GM04503 (cell line): ENCODE measurements at places on chromosomes 12 and 14.

DNA sequence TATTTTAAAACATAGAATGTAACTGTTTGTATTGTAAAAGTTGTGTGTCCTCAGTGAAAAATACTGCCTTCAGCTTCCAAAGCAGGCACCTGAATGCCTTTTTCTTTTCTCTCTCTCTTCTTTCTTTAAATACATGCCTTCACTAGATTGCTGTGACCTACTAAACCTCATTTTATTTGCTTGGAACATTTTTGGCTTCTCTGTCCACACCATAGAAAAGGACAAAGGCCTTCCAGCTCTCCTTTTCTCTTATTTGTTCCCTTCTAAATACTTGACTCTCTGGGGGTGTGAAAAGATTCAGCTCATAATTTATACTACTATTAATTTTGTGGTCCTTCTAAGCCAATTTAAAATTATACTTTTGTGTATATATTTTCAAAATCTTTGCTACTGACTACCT lies 38.4 kb downstream of the PPM1A start:
- DNase-seq: no peak

DNA sequence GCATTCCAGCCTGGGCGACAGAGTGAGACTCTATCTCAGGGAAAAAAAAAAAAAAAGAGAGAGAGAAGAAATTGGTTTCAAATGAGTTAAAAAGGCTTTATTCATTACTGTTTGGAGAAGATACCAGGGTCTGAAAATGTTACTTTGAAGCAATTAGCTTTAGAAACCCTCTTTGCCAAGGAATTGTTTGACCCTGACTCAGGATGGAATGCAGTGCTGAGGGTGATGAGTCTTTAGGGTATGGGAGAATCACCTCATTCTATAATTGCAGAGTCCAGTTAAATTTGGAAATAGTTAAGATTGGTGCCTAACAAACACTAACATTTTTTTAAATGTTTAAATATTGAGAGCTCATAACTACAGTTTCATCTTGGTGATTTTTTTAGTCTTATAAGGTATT lies 13.3 kb downstream of the RAP1B start:
- DNase-seq: peak; percentile 60

DNA sequence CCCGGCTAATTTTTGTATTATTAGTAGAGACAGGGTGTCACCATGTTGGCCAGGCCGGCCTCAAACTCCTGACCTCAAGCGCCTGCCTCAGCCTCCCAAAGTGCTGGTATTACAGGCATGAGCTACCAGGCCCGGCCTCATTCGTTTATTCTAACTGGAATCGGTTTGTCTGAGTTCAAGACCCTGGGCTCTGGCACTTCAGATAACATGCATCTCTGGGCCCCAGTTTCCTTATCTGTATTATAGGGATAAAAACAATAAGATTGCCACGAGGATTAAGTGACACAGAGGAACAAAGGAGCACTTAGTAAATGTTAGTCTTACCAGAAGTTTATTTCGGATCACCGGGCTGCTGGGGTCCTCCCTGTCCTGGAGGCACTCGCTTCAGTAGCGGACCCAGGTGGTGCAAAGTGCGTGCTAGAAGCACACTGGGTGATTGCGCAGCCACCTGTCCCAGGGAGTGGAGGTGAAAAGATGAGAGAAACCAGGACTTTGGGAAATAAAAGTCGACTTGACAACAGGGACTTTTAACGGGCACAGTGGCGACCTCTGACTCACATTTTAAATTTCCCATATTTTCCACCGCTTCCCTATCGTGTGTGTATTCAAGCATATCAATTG lies 37.5 kb downstream of the ACACB start:
- DNase-seq: no peak

DNA sequence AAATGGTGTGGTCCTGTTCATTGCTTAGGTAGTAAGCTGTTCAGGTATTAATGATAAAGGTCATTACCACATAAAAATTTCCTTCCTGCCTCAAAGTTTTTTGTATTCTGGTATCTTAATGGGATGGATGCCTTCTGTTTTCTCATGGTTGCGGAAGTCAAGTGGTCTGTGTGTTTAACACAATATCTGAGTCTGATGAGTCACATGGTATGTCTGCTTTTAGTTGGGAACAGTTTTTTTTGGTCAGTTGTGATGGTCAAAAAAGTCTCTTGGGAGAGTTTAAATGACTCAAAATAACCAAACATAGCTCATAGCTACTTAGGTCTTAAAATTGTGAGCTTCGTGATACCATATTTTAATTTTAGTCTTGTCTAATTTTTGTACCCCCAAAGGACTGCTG lies 40.7 kb downstream of the STK38L start:
- DNase-seq: peak; percentile 57

DNA sequence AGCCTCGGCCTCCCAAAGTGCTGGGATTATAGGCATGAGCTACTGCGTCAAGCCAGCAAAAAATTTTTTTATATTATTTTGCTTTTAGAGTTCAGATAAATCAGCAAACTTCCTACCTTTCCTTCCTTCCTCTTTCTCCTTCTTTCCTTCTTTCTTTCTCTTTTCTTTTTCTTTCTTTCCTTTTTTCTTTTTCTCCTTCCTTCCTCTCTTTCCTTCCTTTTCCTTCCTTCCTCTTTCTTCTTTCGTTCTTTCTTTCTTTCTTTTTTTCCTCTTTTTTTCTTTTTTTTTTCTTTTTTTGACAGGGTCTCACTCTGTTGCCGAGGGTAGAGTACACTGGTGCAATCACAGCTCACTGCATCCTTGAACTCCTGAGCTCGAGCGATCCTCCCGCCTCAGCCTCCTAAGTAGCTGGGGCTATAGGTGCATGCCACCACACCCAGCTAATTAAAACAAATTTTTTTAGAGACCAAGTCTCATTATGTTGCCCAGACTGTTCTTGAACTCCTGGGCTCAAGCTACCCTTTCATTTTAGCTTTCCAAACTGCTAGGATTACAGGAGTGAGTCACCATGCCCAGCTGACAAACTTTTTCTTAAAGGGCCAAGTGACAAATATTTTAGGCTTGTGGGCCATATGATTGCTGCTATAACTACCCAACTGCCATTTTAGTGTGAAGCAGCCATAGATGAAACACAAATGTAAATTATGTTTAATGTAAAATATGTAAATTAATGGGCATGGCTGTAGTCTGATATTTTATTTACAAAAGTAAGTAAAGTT lies 7.1 kb upstream of the WASHC4 start:
- DNase-seq: no peak

- no peak for DNase-seq
Measured at GRCh38 chr14:92885279-92886061, 37.5 kb upstream of the CHGA start.

DNA sequence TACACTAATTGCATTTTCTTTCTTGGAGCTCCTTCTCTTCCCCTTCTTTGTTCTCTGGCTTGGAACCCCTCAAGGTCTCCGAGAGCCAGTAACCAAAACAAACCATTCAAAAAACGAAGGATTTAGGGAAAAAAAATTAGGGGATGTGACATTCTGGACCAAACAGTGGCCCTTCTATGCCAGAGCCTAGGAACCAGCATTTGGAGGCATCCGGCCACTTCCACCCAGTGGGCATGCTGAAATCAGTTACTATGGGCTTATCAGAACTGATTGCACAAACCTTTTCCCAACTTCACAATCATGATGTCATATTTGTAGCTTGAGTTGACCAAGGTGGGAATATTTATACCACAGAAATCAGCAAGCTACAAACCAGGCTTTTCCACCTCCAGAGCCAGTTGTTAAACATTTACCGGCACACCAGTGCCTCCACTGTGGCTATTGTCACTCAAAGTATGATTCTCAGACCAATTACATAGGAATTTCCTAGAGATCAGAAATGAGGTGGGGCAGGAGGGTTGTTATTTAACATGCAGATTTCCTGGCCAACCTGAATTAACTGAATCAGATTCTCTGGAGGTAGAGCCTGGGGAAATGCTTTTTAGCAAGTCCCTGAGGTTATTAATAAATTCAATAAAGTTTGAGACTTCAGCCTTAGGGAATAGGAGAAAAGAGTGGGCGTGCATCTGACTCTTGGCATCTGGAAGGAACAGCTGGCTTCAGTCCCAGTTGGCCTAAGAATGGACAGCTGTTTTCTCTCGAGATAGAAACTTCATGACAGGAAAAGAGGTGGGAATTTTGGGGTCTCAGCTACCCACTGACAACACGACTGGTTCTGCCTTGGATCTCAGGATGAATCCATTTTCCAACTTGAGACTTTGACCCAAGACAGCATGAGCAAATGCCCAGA lies 273.9 kb downstream of the ZFP36L1 start:
- DNase-seq: no peak

- DNase-seq: no peak
Measured at GRCh38 chr14:27278341-27278740, 680.5 kb upstream of the NOVA1 start.

- no peak for DNase-seq
Measured at GRCh38 chr12:93460902-93461301, 6.4 kb upstream of the MRPL42 start.

DNA sequence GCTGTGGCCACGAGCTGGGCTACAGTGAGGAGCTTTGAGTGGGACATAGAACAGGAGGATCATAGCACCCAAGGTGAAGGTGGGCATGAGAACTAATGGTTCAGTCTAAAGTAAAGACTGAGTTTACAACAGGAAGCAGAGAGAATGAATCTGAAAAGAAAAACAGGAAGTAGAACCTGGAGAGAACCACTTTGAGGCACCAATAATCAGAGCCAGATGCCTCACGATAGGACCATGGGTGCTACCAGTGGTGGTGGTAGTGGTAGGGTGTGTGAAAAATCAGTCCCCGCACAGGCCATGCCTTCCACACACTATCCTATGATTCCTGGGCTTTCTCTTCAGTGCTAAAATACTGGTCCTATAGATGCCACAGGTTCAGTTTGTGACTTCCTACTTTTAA lies 293.6 kb downstream of the AKAP6 start:
- DNase-seq: no peak

DNA sequence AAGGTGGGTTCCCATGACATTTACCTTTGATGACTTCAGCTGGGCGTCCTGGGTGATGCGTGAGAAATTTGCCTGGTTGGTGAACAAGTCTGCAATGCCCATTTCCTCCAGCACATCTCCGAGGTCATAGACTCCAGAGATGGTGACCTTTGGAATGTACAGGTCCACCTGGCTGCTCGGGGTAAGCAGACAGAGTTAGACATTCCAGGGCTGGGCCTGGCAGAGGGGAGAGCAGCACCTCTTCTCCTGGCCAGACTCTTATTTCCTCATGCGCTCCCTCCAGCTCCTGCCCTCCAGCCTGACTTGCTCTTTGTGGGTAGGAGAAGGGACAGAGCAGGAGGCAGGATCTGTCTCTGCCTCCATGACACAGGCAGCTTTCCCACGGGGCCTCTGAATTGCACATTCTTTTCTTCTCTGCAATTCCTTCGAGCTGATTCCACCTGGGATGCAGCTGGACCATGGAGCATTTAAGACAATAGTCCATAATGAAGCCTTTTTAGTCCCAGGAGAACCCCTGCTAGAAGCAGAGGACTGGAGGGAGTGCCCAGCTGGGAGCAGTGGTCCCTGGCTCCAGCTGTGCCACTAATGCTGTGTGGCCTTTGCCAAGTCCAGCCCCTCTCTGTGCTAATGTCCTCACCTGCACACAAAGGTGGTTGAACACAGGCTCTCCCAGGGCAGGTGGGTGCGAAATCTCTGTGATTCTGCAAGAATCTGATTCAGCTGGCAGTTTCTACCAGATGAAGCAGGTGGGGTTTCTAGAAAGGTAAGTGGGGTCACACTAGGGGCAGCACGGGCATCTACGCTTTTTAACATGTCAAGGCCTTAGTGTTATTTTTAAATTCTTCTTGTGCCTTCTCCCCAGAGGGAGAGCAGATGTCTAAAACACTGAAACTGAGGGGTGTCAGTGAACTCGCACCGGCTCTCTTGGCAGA lies 13.2 kb upstream of the SERPINA10 start:
- no peak for DNase-seq

- DNase-seq: no peak
Measured at GRCh38 chr12:114873656-114874055, 189.7 kb upstream of the TBX3 start.

DNA sequence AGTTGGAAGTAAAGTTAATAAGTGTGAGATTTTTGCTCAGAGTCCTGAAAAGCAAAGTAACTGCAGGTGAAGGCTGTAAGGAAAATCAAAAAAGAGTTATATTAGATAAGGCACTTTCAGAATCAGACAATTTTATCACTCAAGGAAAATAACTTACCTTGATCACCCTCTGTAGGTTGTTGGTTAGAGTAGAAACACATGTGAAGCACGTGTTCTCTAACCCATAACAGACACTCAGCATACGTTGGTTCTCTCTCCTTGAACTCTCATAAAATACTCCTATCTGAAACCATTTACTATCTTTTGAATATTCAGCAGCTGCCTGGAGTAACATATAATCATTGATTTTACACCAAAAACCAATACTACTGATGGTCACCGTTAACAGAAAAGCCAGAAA lies 335.5 kb downstream of the KCNH5 start:
- DNase-seq: no peak

GRCh38 chr12:122825773-122826724 lies 9.2 kb upstream of the HIP1R start:
- no peak for DNase-seq

DNA sequence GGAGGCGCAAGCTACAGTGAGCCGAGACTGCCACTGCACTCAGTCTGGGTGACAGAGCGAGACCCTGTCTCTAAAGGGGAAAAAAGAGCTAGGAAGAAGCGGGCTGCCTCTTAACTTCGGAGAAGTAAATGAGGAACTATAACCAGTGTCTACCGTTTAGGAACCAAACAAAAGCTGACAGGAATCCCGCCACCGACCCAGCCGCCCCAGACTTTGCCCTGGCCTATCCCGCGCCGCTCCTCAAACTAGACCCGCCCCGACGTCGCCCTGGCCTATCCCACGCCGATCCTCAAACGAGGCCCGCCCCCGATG lies 568 bp upstream of the SIVA1 start:
- no peak for DNase-seq

- no peak for DNase-seq
Measured at GRCh38 chr14:35879654-35880249, 53.6 kb downstream of the BRMS1L start.

- DNase-seq: no peak
Measured at GRCh38 chr12:98352835-98353234, 162.6 kb upstream of the TMPO start.

DNA sequence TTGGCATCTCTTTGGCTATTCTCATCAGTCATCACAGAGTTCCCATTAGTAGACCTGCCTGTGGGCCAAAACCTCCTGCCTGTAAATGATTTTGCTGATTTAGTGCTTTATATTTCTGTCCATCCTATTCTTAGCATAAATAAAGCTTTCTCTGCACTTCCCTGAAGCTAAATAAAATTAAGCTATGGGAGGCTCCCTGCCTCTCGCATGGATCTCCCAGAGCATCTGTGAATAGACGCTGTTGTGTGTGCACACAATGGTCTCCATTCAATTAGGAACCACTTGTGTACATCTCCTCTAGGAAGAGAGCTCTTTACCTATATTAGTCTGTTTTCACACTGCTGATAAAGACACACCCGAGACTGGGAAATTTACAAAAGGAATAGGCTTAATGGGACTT lies 80.4 kb downstream of the PPFIBP1 start:
- DNase-seq: no peak

- DNase-seq: no peak
Measured at GRCh38 chr14:77245820-77246219, 25.2 kb downstream of the NGB start.

DNA sequence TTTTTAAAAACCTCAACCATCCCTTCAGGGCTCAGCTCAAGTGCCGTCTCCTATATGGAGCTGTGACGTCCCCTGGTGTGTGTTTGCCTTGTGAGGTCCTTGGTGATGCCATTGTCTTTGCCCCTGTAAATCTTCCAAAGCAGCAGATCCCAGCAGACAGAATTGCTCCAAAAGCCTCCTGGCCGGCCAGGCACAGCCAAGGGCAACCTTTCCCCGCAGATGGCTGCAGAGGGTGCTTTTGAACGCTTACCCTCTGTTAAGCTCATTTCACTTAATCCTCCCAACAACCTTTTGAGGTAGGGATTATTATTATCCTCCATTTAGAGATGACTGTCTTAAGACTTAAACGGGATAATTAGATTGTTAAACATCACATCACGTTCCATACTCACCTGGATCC lies 51.4 kb downstream of the RFX4 start:
- DNase-seq: no peak
